ENCODE measurements at places on chromosomes 4 and X.

GRCh38 chrX:136867096-136867491 is 13.4 kb downstream of the RBMX start:
- DNase-seq = no peak

DNA sequence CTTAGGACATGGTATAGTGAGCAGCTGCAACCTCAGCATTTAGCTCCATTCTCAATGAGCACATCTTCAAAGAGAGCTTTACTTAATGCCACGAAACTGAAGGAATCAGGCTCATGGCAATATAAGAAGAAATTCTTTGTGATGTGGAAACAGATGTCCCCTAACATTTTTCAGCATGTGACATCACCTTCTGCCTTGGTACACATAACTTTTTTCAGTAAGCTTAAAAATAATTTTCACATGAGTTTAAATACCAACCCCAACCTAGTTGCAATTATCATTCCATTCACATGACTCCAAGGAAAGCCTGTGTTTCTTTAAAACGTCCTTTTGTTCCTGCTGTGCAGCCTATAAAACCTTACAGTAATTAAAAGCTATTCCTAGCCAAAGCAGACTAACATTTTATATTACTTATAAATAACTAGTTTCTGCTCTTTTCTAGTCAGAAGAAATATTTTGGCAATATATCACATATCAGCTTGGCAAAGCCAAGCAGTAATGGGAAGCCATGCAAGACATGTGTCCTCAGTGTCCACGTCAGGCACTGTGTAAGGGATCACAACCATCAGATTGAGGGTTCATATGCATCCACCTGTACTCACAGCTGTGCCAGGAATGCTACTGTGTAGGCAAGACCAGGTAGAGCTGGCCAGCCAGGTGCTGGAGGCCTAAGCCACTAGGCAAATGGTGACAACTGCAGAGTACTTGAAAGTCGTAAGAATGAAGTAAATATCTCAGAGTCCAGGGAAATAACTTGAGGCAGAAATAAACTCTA is 466.6 kb downstream of the INPP4B start:
- no peak for DNase-seq

GRCh38 chr4:186217733-186218293 is 9.5 kb upstream of the KLKB1 start:
- DNase-seq = no peak

- no peak for DNase-seq
Measured at GRCh38 chrX:87805829-87806490, 288.4 kb downstream of the KLHL4 start.
